ENCODE measurements at places on chromosomes 16 and 17. TPM values are rescaled to one million over a fixed set of nuclear protein-coding genes. Genes with fewer than 3 reads are reported as not detected.

- no peak for DNase-seq
- no peaks in the 10 kb centered on the region for H3K27me3 ChIP-seq
- no peak overlapping the region for H3K4me3 ChIP-seq
- H3K27ac ChIP-seq: no peak overlapping the region
- no peaks in the 10 kb centered on the region for H3K36me3 ChIP-seq
- H3K4me1 ChIP-seq: no peaks in the 10 kb centered on the region
Observed at GRCh38 chr17:21061158-21061835, 18.5 kb upstream of the USP22 start.

DNA sequence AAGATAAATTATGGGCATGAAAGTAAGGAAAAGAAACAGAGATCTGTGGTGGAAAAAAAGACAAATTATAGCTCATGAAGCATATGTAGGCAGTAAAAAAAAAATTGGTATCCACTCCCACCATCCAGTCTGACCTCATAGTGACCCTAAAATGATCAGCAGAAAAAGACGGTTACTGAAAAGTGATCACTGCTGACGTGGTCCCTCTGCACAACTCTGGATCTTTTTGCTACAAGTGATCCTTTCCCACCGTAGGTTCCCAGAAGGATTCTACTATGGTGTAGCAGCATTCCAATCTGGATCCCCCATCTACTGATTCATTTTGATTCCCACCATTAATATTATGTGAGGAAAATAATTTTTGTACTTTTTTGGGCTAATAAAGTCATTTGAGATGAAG is 10.9 kb upstream of the CHST6 start:
- DNase-seq: no peak
- no peaks in the 10 kb centered on the region for H3K36me3 ChIP-seq
- no peak overlapping the region for H3K4me3 ChIP-seq
- H3K27ac ChIP-seq: no peak overlapping the region
- no peaks in the 10 kb centered on the region for H3K4me1 ChIP-seq
- H3K27me3 ChIP-seq: no peaks in the 10 kb centered on the region

GRB2 gene
- 68.9 TPM for total RNA-seq

CCL1 gene
- not detected for total RNA-seq

All from fibroblast of lung (primary cell).